Activated B cell treated with CpG ODN at 0.5 μM for 24 hours (primary cell): ENCODE measurements at places on chromosomes 11 and 22.
A peak's percentile ranks its signal among the peaks of the same experiment; 100 is the strongest.

DNA sequence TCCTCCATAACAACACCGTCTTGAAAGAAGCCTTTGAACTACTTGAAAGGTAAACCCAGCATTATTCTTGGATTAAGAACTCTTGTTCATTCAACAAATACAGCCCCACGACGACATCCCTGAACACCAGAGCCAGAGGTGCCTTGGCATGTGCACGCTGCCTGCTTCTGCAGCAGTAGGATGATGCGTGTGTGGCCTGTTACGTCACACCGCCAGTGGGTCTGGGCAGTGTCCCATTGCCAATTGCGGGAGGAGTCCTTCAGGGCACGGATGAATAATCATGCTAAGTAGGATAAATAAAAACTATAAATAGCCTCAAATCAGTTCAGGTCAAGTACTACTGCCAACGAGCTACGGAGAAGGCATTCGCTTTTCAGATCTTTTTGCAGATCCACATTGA is 380.5 kb downstream of the SHANK2 start:
- no peak for DNase-seq

- DNase-seq, result peak; percentile 45
Measured at GRCh38 chr11:12281571-12282478, 95.5 kb upstream of the PARVA start.

DNA sequence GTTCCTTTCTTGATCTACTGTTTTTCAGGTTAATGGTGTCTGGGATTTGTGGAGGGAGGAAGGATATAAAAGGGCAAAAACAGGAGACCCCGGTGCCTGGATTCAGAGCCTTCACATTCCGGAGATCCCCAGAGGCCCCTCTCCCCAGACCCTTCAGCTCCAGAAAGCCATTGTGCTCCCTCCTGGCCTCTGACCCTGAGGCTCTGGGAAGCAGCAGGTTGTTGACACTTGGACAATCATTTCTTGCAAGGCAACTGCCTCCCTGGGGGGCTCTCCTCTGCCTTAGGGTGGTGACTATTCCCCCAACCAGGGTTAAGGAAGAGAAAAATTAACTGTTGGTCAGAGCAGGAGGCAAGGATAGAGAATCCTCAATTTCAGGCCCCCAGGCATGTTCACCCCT is 86.9 kb upstream of the NNMT start:
- no peak for DNase-seq

GRCh38 chr11:75350743-75351540 is 519 bp downstream of the ARRB1 start:
- peak; percentile 26 for DNase-seq

- DNase-seq, result no peak
Measured at GRCh38 chr11:131199015-131199280, 171.5 kb upstream of the NTM start.

- DNase-seq, result no peak
Measured at GRCh38 chr22:23574371-23574811, 5.7 kb downstream of the IGLL1 start.

DNA sequence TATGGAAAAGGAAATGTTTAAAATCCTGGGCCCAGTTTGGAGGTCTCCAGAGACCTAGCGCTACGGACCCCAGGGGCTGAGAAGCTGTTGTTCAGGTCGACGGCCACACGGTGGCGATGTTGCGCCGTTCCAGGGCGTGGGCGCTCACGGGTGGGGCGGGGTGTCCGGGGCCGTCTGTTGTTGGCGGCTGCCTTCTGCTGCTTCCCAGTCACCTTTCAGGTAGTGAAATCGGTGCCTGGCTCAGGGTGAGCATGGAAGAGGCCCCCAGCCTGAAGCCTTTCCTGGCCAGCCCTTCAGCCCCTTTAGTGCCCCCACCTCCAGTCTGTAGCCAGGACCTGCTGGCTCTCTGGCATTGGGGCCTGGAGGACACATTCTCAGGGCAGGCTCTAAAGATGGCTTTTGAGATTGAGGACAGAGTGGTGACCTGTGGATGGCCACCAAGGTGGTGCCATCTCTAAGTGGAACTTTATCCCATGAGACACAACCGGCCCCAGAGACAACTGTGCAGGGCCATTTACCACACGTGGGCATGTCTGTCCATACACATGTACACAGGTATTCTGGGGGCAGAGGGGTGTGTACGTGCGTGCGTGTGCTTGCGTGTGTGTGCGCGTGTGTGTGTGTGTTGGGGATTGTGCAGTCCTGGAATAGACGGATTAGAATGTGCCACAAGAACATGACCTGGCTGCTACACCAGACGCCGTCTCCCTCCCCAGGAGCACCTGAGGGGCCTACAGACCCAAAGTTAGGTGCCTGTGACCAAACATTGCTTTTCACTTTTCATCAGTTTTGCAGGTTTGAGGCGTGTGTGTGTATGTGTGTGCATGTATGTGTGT is 53.8 kb downstream of the ST14 start:
- peak; percentile 77 for DNase-seq

DNA sequence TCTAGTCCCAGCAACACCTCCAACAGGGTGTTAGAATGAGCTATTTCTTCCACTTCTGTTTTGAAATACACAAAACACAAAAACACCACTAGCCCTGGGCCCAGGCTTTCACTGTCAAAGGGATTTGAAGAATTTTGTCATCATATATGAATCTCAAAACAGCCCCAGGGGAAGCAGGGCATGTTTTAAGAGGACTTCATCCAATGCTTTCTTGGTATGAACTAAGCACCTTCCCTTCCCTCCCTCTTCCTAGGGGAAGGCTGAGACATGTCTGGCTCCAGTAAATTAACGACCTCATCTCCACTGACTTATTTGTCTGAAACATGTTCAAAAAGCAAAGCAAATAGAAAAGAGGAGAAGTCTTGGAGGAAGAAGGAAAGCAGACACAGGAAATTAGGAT is 75.7 kb upstream of the INCENP start:
- no peak for DNase-seq

DNA sequence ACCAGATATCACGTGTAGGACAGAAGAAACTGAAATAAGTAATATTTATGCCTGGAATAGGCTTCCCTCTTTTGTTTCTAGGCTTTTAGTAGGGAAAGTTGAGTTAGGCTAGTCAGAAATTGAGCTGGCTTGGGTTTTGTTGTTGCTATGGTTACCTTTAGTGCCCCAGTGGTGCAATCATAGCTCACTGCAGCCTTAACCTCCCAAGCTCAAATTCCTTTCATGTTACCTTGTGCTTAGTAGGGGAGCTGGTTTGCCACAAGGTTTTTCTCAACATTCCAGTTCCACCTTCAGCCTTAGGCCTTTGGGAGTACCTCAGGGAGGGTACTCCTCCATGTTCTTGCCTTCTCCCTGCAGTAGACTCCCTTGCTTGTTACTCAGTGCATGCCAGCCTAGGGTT is 69.1 kb upstream of the SUSD2 start:
- no peak for DNase-seq

DNA sequence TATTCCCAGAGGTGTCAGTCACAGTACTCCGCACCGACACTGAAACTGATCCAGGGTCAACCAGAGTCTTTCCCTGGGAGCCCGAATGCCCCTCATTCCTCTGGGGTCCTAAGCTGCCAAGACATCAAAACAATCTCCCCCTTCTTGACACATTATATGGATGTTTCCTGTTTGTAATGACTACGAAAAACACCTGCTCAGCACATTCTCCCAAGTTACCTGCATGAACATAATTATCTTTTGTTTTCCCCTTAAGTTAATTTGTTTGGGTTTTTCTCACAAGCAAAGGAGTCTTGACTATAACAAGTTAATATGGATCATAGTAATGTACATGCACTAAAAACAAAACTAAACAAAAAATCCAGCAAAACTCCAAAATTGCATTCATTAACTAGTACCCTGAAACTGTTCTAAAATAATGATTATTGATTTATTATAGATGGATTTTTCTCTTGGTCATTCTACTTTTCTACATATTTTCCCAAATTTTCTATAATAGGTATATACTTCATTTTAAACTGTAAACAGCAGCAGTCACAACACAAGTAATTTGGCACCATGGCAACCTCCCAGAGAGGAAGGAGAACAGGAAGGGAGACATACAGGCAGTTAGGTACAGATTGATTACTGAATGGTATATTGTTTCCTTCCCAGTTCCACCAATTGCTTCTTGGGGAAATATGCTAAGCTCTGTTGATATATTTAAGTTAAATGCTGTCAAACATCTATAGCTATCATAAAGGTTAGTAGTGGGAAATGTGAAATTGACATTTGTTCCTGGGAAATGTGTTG is 631.5 kb downstream of the METTL15 start:
- DNase-seq, result no peak

DNA sequence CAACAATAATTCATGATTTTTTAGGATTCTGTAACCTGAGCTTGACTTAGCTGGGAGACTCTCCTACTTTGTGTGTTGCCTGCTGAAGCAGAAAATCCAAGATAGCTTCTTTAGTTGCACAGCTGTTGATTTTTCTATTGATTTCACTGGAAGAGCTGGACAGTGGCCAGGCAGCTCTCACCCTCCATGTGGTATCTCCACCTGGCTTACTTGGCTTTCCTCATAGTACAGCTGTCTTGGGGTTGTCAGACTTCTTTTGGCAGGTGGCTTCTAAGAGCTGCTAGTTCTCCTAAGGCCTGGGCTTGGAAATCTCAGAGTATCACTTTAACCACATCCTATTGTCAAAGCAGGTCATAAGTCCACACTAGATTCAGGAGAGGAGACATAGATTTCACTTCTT is 130.8 kb upstream of the SPON1 start:
- no peak for DNase-seq

GRCh38 chr11:47164321-47164720 is 12.4 kb downstream of the ARFGAP2 start:
- DNase-seq, result no peak

DNA sequence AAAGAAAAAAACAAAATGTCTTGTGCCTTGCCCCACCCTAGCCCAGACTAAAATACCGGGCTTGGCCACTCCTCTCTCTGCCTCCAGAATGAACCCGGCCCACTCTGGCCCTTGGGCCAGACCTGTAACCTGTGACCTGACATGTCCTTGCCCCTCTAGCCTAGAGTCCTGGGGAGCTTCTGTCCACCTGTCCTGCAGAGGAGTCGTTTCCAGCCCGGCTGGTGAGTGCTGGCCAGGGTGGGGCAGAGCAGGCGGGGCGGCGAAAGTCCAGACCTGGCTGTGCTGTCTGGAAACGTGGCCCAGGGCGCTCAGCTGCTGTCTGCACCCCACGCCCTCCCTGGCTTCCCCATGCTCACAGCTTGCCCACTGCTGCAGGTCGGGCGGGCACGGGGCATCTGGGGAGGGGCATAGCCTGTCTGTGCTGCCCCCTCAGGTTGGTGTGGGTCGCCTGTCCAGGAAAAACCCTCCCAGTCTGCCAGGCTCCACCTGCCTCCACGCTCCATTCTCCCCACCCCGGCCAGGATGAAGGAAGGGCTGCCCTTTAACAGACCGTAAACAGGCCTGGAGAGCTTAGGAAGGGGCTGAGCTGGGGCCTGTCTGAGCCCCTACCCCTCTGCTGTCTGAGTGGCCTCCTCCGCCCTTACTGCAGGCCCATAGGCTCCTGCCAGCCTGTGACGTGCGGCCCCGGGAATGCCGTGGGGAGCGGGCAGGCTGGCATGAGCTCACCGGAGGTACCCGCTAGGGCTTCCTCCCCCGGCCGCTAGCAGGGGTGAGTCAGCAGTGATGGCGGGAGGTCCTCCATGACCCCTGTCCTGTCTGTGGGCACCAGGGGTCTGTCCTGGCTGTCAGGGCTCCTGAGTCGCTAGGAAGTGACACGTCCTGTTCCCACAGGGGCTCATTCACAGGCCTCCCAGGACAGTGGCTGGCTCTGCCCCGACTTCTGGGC is 1.9 kb downstream of the CD151 start:
- DNase-seq, result no peak

- DNase-seq, result no peak
Measured at GRCh38 chr22:45291061-45291930, 6.5 kb downstream of the UPK3A start.

DNA sequence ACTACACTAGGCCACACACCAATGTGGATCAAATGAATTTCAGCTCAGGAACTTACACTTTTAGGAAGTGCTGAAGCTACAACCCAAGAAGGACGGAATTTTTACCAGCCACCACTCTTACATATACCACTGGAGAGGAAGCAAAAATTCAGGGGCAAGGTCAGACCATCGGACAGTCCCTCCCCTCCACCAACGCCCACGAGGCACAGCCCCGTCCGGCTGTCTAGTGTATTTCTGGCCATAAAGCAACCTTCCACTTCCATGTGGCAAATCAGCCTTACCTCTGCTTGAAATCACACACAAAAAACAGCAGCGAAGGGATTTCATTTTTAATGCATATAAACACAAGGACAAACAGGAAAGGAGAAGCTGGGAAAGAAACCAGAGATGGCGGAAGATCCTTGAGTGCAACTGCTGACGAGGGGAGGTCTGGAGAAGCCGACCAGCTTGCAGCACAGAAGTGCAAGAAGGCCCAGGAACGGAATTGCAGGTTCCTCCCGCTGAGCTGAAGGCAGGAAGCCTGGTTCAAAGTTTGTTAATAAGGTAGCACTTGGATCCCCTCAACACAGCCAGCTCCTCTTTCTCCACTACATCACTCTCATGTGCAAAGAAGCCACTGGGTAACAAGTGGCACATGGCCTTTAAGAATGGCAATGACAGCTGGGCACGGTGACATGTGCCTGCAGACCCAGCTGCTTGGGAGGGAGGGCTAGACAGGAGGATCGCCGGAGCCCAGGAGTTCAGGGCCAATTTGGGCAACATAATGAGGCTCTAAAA is 71.5 kb downstream of the SHANK2 start:
- no peak for DNase-seq

DNA sequence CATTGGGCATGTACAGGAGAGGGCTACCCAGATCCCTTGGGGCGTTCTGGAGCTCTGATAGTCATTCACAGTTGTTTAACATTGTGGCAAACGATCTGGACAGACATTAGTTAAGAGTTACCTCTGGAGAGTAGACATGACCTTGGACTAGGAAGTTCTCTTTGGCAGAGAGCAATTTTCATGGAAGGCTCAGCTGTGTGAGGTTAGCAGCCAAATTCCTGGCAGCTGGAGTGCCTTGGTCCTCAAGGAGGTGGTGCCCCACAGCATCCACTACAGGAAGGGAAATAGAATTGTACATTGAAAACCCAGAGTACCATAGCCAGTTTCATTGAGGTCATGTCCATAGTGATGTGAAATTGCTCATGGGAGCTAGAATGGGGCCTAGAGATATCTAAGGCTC is 82.8 kb downstream of the BLID start:
- DNase-seq, result no peak

DNA sequence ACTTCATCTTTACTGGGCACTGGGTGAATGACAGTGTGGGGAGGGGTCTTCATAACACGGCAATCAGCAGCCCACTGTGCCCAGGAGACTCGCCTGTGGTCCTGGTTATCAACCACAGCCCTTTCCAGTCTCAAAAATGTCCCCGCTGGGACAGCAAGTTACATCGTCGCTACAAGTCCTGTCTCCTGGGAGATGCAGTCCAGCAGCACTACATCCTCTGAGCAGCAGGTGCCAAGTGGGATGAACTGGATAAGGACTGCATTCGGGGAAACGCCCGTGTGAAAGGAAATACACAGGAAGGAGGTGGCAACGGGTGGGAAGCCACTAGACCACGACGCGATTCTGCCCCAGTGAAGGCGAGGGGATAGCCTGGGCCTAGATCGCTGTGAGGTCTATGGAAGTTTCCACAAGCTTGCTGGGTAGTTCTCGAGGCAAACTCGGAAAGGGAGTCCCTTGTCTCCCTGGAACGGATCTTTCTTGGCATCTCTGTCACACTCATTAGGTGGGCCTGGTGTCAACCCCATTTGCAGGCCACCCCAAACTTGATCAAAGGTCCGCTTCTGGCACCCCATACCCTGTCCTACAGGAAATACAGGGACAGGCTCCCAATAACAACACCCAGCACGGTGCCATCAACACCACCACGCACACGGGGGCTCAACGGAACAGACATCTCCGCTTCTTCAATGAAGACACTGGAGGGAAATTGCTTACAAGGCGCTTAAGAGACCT is 4.4 kb downstream of the ASCL2 start:
- no peak for DNase-seq
